Activated naive CD4-positive, alpha-beta T cell treated with anti-CD3 and anti-CD28 coated beads, Interleukin-2, amount 50 U/mL, for 16 hours (primary cell): ENCODE measurements at places on chromosomes 6 and 20.

- DNase-seq = no peak
Observed at GRCh38 chr6:135030056-135030473, 24.6 kb downstream of the HBS1L start.

DNA sequence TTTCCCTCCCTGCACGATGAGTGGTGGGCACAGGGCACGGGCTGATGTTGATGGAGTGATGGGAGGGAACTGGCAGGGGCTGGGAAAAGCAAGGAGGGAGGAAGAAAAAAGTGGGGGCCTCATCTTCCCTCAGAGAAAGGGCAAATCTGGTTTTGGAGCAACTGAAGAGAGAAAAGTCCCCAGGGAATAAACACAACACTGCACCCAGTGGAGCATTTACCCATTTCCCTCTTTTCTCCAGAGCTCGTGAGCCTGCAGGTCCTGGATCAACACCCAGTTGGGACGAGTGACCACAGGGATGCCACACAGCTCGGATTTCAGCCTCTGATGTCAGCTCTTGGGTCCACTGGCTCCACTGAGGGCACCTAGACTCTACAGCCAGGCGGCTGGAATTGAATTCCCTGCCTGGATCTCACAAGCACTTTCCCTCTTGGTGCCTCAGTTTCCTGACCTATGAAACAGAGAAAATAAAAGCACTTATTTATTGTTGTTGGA is 11.4 kb downstream of the MICA start:
- no peak for DNase-seq

DNA sequence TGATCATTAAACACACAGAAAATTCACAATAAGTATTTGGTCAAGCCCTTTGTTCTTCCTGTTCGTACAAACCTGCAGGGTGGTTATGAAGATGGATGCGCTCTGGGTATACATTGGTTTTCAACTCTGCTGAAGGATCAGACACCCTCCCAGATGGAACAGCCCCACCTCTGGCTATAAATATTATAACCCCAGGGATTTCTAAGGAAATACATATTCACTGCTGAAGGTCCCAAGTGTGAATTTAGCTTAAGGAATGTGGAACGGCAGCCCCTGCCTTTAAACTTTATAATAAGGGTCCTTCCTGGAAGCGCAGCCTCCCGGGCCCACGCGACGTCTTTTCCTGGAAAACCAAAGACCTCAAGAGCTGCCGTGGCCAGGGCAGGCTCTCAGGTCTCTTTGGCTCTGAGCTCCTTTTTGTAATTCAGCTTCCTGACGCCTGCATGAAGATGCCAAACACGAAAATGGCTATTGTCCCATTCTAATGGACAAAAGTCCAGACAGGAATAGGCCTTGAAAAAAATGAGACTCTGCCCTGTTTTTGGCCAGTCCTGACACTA is 172.4 kb upstream of the SSTR4 start:
- no peak for DNase-seq

- DNase-seq = no peak
Observed at GRCh38 chr6:12174878-12175277, 115.3 kb upstream of the EDN1 start.

- no peak for DNase-seq
Observed at GRCh38 chr6:134009876-134010275, 42.5 kb downstream of the SLC2A12 start.

GRCh38 chr6:41093729-41094128 is 21.0 kb downstream of the NFYA start:
- no peak for DNase-seq

DNA sequence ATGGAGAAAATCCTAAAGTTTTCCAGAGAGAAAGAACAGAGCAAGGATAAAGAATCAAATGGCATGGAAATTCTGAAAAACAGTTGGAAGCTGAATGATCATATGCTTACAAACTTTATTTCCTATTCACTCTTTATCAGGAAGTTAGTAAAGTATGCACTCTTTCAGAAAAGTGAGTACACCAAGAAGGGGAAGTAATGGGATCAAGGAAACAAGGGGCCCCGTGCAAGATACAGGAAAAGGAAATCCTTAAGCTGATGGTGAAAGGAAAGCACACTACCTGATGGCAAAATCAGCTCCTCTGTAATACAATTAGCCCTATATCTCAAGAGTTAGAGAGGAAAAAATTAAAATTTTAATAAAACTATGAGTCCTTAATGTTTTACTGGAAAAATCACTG is 14.0 kb downstream of the CALHM6 start:
- no peak for DNase-seq

GRCh38 chr6:55049866-55050265 is 124.4 kb upstream of the HCRTR2 start:
- no peak for DNase-seq

DNA sequence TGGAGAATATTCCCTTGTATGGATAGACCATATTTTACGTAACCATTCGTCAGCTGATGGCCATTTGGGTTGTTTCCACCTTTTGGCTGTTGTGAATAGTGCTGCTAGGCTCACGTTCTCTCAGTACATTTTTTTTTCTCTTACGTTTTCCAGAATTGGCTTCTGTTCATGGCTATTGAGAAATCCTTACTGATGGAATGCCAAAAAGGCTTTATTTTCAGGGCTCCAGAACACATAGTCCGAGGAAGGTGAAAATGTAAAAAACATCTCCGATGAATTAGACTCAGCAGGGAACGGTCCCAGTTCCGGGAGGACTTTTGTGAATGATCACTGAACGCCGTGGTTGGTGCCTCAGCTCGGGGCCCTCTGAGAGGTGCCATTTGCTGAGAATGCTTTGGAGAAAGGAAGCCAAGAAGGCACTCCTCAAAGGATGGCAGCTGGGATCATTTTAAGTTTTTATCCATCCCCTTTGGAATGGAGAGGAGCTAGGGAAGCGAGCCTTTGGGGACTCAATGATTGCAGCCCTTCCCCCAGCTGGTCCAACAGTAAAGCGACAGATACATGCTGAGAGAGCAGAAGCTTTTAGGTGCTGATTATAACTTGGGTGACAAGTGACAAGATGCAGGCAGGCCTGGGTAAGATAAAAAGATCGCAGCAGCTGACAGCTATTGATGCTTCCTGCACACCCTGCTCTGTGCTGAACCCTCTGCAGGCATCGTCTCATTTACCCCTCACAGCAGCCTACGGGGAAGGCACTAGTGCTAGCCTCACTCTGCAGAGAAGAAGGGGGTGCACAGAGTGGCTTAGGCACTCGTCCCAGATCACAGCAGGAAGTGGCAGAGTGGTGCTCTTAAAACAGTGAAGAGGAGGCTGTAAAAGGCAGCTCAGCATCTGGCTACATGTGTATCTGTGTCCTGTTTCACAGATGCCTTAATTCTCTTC is 133.4 kb upstream of the KCNG1 start:
- DNase-seq = no peak

DNA sequence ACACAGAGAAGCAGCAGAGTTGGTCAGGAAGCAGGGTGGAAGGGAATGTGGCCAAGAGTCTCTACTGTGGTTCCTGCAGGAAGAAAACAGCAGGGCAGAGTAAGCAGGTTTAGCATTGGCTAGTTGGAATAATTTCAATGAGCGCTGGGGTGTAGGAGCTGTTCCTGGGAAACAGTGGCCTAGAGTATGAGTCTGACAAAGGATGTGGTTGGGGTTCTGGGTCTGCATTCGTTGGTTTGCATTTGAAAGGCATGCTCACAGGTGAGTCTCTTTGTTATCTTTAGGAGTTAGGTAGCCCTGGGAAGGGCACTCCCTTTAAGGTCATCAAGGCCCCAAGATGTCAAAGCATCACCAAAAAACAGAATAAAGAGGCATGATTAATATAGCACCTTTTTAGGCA is 911.6 kb upstream of the SLC35B3 start:
- no peak for DNase-seq

GRCh38 chr6:159853754-159854153 is 37.0 kb upstream of the MAS1 start:
- DNase-seq = no peak

- peak; percentile 32 for DNase-seq
Observed at GRCh38 chr6:33205191-33206026, 954 bp downstream of the HSD17B8 start.

DNA sequence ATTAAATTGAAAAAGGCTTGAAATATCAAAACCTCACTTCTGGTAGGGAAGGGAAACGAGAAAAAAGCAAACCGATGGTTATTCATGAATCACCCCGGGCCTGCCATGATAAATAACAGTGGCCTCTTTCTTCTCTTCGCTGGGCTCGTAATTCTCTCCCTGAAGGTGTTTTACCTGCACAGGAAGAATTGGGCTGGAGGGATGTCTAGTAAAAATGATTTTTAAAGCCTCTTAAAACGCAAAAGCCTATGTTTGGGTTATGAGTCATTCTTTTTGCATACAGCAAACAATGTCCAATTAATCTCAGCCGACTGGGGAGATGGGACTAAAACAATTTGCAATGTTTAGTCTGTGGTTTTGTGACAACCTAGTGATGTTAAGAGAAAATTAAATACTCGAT is 16.8 kb downstream of the LINC00237 start:
- no peak for DNase-seq

DNA sequence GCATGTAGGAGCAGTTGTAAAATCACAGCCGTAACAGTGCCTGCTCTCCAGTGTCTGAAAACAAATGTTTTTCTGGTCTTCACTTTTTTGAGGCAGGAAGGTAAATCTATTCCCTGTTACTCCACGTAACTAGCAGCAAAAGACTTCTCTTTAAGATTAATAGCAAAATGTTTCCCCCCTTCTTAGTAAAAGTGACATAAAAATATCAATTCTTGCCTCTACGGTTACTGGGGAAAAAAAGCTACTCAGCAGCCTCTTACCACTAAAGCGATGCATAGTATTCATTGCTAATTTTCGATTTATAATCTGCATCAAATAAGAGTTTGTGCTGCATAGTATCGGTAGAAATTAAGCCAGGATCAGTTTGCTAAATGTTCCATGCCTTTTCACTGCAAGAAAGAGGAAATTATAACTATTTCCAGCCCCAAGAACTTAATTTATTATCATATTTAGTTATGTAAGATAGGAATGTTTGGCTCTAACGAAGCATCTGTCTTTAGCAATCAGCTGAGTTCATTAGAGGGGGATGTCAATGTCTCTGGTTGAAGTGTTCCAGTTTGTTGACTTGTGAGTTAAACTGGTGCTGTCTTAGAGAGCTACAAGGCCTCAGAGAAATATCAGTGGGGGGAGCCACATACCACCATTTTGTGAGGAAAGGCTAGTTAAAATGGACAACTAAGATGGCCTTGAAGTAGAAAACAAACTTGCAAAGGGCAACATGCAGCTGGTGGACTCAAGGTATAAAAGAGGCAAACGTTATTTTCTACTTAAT is 617 bp upstream of the TSPYL1 start:
- no peak for DNase-seq

DNA sequence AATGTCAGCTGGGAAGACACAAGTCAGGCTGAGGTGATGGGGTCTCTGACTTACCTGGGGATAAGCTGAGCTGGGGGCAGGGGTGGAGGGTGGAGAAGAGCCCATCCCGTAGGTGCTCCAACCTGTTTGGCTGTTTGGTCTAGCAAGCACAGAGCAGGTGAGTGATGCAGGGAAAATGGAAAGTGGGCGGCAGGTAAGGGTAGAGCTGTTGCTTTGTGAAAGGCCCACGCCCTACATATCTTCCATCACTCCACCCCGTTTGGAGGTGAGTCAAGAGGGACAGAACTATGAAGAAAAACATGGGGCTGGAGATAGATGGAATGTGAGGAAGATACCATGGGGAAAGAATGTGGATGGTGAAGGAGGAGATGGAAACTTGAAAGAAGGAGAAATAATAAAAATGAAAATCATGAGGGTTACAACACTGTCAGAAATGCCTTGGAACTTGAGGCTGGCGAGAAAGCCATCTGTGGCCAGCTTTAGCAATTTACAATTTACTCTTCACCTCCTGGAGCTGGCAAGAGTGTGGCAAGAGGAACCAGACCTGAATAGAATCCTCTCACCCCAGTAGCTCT is 1.3 kb downstream of the LY6G6C start:
- DNase-seq = no peak

- DNase-seq = peak; percentile 58
Observed at GRCh38 chr6:26329763-26330511, 35.1 kb upstream of the BTN3A2 start.

DNA sequence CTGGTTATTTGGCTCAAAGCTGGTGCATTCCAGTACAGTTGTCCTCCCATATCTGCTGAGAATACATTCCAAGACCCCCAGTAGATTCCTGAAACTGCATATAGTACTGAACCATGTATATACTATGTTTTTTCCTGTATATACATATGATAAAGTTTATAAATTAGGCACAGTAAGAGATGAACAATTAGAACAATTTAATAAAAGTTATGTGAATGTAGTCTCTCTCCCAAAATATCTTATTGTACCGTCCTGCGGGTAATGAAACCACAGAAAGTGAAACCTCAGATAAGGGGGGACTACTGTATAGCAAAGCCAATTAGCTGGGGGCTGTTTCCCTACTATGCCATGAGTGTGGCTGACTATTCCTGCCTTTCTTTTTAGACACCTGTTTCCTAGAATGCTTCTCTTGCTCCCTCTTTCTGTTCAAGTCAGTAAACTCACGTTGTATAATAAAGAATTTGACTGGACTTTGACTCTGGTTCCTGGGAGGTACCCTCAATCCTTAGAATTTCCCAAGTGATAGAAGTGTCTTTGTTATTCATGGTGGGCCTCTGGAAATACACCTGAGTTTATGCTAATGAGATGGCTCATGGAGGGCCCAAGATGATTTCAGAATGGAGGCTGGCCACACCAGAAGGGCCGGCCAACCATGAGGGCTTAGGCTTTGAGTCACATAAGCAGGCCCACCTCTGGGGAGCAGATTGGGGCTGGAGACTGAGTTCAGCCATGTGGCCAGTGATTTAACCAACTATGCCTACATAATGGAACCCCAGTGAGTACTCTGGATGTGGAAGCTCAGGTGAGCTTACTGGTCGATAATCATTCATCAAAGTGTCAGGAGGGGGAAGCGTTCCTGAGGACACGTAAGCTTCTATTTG is 689 bp upstream of the BLOC1S5 start:
- no peak for DNase-seq

DNA sequence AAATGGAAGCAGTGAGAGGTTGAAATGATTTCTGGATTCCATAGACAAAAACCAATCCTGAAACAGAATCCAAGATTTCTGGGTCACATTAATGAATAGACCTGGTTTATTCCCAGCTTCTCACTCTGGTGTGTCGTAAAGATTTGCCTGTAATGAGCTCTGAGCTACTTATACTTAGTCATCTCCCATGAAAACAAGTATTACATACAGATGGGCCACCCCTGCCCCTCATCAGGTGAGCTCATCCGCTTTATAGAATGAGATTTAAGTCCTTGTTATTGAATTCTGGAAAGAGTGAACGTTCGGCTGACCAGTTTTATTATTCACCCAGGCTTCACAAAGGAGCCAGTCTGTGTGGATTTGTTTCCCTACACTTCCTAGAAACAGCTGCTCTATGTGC is 47.1 kb upstream of the TMEM181 start:
- no peak for DNase-seq
